ENCODE measurements at places on chromosomes 12 and 14.

GRCh38 chr14:100770605-100771120 lies 44.0 kb downstream of the DLK1 start:
- no peak for DNase-seq

DNA sequence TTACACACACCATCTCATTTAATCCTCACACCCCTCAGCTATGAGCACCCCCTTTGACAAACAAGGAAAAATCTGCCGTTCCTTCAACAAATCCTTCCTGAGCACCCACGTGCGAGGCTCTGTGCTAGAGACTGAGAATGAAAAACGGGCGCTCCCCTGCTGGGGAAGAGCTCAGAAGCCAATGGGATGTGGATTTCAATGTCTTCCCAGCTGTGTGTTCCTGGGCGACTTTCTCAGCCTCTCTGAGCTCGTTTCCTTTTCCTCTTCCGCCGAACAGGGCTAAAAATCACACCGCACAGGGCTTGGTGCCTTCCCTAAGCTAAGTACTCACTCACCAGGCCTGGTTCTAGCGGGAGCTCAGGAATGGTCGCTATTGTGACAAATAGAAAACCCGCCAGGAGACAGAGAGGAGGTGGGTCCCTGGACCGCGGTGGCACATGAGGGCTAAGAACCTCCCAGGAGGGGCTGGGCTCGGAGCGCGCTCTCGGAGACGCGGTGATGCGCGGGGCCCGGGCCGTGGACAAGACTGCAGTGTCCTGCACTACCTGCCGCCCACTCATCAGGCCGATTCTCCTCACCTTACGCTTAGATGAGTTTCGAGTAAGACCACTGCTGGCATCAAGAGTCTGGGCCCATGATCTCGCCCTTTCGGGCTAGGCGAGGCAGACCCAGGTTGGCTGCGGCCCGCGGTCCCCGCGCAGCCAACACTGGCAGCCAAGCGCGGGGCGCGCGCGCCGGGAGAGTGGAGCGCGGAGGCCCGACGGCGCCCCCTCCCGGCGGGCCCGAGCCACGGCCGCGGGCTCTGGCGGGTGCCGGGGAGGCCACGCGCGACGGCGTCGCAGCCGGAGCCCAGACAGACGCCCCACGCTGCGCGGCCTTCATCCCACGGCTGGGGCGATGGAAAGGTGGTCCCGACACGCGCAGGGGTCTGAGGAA lies 17.0 kb downstream of the ZDHHC22 start:
- DNase-seq = no peak

DNA sequence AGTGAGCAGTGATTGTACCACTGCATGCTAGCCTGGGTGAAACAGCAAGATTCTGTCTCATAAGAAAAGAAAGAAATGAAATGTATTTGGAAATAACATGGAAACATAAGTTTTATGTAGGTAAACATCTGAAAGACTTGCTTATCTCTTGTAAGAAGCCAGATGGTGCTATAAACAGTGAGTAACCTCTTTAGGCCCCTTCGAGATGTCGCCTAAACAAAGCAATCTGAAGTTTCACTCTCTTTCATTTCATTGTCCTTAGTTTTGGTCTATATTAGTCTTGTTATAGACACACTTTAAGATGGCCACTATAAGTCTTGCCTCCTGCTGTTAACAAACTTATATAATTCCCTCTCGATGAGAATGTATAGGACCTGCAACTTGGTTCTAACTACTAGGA lies 472.6 kb upstream of the ATP2B1 start:
- DNase-seq = no peak

GRCh38 chr14:68239988-68240771 lies 420.6 kb downstream of the RAD51B start:
- no peak for DNase-seq

- DNase-seq = no peak
Measured at GRCh38 chr12:116620492-116621191, 61.5 kb downstream of the MAP1LC3B2 start.
